Astrocyte (in vitro differentiated cells and primary cell): ENCODE measurements at places on chromosomes 3 and 15. TPM values are rescaled to one million over a fixed set of nuclear protein-coding genes. Genes with fewer than 3 reads are reported as not detected.

The SCAANT1 gene
- total RNA-seq: not detected in 2 replicates

- no peak for DNase-seq
Measured at GRCh38 chr3:194658477-194659242, 13.3 kb downstream of the LSG1 start.

GRCh38 chr3:57673156-57673555 lies 19.7 kb downstream of the DENND6A start:
- no peak for DNase-seq

GRCh38 chr3:179036626-179037300 lies 34.8 kb downstream of the ZMAT3 start:
- no peak for DNase-seq

DNA sequence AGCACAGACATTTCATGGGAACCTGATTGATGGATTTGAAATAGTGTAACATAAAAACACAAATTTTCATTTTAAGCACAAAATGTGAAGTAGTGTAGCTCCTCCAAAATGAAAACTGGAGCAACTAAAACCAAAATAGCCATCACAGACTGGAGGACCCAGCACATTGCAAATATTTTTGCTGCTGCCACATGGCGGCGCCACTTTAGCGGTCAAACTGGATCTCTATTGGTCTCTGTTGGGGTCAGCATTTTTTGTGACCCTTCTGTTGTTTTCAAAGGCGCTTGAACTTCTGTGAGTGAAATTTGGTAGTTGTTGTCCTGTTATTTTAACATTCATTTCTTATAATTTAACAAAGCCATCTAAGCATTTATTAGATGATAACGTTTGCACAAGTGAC lies 259.9 kb downstream of the IL20RB start:
- no peak for DNase-seq
